ENCODE measurements at places on chromosomes 4 and X.

- no peak for DNase-seq
Observed at GRCh38 chrX:136627409-136627808, 20.5 kb upstream of the CD40LG start.

GRCh38 chr4:129231945-129232588 lies 136.1 kb downstream of the C4orf33 start:
- no peak for DNase-seq

GRCh38 chrX:154046031-154046781 lies 26.5 kb upstream of the IRAK1 start:
- DNase-seq, result peak; percentile 25

DNA sequence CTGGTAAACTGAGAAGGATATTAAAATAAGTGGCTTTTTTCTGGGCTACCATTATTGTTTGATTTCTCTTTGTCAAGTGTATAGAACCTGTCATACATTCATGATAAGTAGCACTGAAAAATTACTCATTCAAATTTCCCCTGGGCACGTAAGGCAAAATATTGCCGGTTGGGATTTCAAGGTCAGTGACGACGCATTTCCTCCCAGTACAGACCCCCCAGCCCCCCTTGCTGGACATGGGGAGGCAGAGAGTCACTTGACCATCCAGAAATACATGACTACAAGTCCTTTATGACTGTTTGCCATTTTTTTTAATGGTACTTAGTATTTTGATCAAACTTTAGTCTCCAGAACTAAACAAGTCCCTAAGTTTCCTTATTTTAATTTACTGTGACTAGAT lies 6.8 kb upstream of the MND1 start:
- no peak for DNase-seq
